ENCODE measurements at places on chromosomes 5 and 9. TPM values are rescaled to one million over a fixed set of nuclear protein-coding genes. Genes with fewer than 3 reads are reported as not detected.
A peak's percentile ranks its signal among the peaks of the same experiment; 100 is the strongest.

- H3K4me3 ChIP-seq: no peak overlapping the region
- DNase-seq: no peak
- no peaks in the 10 kb centered on the region for H3K4me1 ChIP-seq
- H3K36me3 ChIP-seq: no peaks in the 10 kb centered on the region
- no peaks in the 10 kb centered on the region for H3K27me3 ChIP-seq
These were observed 92.1 kb upstream of the IL12B start for GRCh38 chr5:159422361-159422760.

DNA sequence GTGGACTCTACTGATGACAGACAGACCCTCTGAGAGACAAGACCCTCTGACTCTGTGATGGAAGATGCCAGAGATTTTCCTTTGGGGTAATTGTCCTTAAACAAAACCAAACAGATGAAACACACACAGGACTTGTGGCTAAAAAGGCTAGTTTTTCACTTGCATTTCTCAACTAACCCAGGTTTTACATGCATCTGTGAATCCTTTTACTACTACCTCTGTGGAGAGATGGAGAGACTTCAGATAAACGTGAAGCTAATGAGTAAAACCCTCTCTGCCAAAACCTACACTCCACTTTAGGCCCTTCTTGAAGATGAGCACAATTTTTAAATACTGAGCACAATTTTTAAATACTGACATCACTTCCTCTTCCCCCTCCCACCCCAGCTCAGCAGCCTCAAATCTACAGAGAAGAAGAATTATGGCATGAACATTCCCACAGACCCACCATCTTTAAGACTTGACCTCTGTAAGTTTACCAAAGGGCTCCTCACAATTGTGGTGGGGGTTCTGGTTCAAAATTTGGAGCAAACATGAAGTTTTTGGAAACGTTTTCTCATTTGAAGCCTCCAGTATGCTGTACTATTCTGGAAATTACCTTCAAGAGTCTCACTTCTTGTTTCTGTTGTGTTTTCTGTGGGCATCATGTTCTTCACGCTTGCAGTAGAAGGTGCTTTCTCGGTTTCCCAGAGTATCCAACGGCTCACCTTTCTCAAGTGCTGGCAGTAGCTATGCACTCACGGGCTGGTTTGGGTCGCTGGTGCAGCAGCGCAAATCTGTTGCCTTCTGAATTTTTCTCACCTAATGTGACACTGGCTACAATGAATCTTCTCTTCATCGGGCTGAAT, 42.7 kb downstream of the ACER2 start:
- H3K27me3 ChIP-seq: no peaks in the 10 kb centered on the region
- peaks cover 34% of the 10 kb centered on the region for H3K4me1 ChIP-seq
- H3K4me3 ChIP-seq: no peak overlapping the region
- no peaks in the 10 kb centered on the region for H3K36me3 ChIP-seq
- DNase-seq: no peak

- H3K27ac ChIP-seq: no peak overlapping the region
- no peaks in the 10 kb centered on the region for H3K4me1 ChIP-seq
- no peaks in the 10 kb centered on the region for H3K36me3 ChIP-seq
- H3K27me3 ChIP-seq: peaks cover 11% of the 10 kb centered on the region
These were observed 7.1 kb upstream of the UNC5A start for GRCh38 chr5:176803068-176803942.

Gene MRPL36
- 79.9 TPM for total RNA-seq

GRCh38 chr5:104024538-104024937, 461.9 kb upstream of the NUDT12 start:
- no peaks in the 10 kb centered on the region for H3K4me1 ChIP-seq
- no peak overlapping the region for H3K27ac ChIP-seq
- no peaks in the 10 kb centered on the region for H3K27me3 ChIP-seq
- H3K36me3 ChIP-seq: peaks cover 6% of the 10 kb centered on the region

Gene C1QTNF2
- total RNA-seq: 0.27 TPM

GRCh38 chr5:83715236-83716065, 5.2 kb downstream of the HAPLN1 start:
- H3K27me3 ChIP-seq: no peaks in the 10 kb centered on the region
- H3K27ac ChIP-seq: 0 out of 2 replicates have a peak overlapping the region, but pooled peaks have one; percentile 7
- H3K36me3 ChIP-seq: no peaks in the 10 kb centered on the region
- no peak overlapping the region for H3K4me3 ChIP-seq
- no peak for DNase-seq

Gene THBS4
- 23.2 TPM for total RNA-seq

Gene SPINK6
- not detected for total RNA-seq

DNA sequence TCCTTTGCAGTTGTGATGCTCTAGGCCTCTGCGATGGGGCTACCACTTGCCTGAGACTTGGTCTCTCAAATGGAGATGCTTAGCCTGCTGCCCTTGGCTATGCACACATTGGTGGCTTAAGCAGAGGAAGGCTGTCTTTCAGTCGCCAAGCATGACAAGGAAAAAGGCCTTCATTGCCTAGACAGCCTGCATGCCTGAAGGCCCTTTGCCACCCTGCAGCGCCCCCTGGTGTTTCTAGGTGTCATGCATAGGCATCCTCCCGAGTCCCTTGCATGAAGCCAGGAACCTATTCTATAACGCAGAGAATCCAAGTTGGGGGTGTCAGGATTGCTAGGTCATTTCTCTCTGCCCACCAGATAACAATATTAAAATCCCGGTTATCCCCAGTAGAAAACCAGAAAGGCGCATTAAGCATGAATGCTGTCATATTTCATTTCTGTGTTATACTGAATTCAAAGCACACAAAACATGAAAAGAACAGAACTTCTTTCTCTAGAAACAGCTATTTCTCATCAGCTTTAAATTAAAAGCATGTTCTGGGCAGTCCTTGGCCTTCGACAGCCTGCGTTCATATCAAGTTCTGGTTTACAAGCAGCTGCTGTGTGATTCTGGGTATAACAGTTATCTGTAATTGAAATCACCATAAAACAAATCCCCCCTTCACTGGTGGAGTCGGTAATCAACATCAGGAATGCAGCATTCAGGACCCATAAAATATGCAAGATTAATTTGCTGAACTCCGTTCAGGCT, 59.7 kb upstream of the TRPC7 start:
- H3K27me3 ChIP-seq: no peaks in the 10 kb centered on the region
- no peak overlapping the region for H3K4me3 ChIP-seq
- no peaks in the 10 kb centered on the region for H3K36me3 ChIP-seq
- DNase-seq: peak; percentile 95
- H3K4me1 ChIP-seq: peaks cover 10% of the 10 kb centered on the region

- no peaks in the 10 kb centered on the region for H3K4me1 ChIP-seq
- no peak overlapping the region for H3K27ac ChIP-seq
- H3K27me3 ChIP-seq: no peaks in the 10 kb centered on the region
- H3K36me3 ChIP-seq: no peaks in the 10 kb centered on the region
- H3K4me3 ChIP-seq: no peak overlapping the region
- no peak for DNase-seq
These were observed 121.7 kb downstream of the ACTBL2 start for GRCh38 chr5:57360871-57361270.

DNA sequence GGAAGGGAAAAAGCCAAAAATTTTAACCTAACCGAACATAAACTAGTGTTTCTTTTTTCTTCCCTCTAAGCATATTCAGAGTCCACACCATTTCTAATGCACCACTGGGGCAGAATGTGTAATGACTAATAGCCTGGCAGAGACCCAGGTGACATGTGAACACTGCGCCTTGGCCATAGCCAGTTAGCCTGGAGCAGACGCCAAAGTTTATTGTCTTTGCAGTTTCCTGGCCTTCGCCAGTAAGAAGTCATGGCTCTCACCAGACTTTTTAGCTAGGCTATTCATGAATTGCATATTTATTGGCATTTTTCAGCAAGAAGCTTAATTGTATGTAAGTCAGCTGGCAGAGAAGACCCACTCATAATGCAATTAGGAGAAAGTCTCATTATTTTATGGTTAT, 182.8 kb upstream of the SLC27A6 start:
- H3K4me1 ChIP-seq: peaks cover 16% of the 10 kb centered on the region
- no peak overlapping the region for H3K4me3 ChIP-seq
- H3K36me3 ChIP-seq: no peaks in the 10 kb centered on the region

Gene PRUNE2
- 26.5 TPM for total RNA-seq

DNA sequence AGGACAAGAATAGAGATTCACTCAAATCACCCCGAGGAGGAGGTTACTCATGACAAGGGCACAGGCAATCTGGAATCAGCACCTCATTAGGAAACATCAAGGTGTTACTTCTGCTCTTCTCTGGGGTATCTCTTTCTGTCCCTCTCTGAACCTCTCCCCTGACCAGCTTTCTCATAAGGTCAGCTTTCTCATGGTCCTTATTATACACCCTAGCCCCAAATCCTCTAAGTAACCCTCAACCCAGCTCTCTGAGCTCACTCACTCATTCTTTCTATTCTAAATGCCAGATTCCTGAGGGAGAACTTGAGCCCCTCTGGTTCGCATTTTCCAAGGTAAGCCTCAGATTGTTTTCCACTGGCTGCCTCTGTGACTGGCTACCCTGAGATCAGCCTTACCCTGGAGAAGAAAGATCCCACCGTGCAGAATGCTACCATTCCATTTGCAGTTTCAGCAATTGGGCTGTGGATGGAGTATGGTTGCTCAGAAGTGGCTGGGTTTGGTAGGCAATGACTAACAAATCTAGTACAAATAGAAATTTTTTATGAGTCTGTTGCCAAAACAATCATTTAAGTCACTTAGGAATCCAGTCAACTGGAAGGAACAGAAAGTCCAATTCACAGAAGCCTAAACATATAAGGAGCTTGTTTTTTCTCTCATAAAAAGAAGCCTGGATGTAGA, 9.0 kb upstream of the TIMD4 start:
- H3K4me3 ChIP-seq: no peak overlapping the region
- no peak for DNase-seq
- no peaks in the 10 kb centered on the region for H3K36me3 ChIP-seq
- no peaks in the 10 kb centered on the region for H3K4me1 ChIP-seq

DNA sequence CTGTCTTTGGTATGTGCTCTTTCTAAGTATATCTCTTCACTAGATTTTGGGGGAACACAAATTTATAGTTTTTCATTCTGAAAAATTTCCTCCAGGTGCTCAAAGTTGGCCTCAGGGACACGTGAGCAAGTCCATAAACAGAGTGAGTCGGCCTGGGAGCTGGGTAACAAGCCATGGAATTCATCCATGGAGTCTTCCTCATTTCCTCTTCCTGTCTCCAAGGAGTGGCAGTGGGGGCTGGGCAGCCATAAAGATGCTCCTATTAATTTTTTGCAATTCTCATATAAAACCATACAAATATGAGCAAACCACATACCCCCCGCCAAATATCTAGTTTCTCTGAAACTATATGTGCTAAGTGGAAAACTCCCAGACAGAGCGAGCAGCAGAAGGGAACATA, 136.6 kb upstream of the OTULINL start:
- peak overlapping the region; percentile 82 for H3K27ac ChIP-seq
- DNase-seq: no peak
- H3K4me1 ChIP-seq: peaks cover 17% of the 10 kb centered on the region
- H3K27me3 ChIP-seq: no peaks in the 10 kb centered on the region
- no peak overlapping the region for H3K4me3 ChIP-seq
- H3K36me3 ChIP-seq: no peaks in the 10 kb centered on the region

Gene ANKRD18A
- total RNA-seq: 2.4 TPM

- no peaks in the 10 kb centered on the region for H3K27me3 ChIP-seq
- DNase-seq: peak; percentile 29
- H3K4me3 ChIP-seq: no peak overlapping the region
- H3K4me1 ChIP-seq: peaks cover 9% of the 10 kb centered on the region
- H3K36me3 ChIP-seq: no peaks in the 10 kb centered on the region
- H3K27ac ChIP-seq: no peak overlapping the region
These were observed 341.0 kb upstream of the PANK3 start for GRCh38 chr5:168920019-168920810.

DNA sequence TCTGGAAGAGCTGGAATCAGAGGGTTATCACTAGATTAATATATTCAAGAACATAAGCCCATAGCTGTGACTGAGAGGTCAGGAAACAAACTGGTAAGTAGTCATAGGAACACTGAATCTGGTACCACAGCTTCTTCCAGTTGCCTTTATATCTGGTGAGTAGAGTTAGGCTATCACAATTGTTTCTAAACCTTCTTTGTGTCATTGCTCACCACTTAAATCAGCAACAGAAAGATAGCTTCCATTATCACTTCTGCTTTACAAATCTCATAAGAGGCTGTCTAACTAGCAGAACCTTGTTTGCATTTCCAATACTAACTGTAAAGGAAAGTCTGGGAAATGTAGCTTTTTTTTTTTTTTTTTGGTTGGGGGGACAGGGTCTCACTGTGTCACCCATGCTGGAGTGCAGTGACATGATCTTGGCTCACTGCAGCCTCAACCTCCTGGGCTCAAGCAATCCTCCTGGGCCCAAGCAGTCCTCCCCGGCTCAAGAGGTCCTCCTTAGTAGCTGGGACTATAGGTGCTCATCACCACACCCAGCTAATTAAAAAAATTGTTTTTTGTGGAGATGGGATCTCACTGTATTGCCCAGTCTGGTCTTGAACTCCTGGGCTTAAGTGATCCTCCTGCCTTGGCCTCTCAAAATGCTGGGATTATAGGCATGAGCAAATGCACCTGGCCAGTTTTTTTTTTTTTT, 22.0 kb downstream of the CDC42SE2 start:
- DNase-seq: no peak
- no peak overlapping the region for H3K27ac ChIP-seq
- no peaks in the 10 kb centered on the region for H3K36me3 ChIP-seq
- no peaks in the 10 kb centered on the region for H3K4me1 ChIP-seq
- no peaks in the 10 kb centered on the region for H3K27me3 ChIP-seq

Gene CYLC2
- not detected for total RNA-seq

GRCh38 chr5:103021314-103021713, 98.6 kb downstream of the GIN1 start:
- no peak overlapping the region for H3K4me3 ChIP-seq
- H3K4me1 ChIP-seq: no peaks in the 10 kb centered on the region
- no peak overlapping the region for H3K27ac ChIP-seq
- DNase-seq: no peak
- H3K36me3 ChIP-seq: no peaks in the 10 kb centered on the region

Gene SLC36A2
- total RNA-seq: not detected

- no peaks in the 10 kb centered on the region for H3K27me3 ChIP-seq
- no peaks in the 10 kb centered on the region for H3K4me1 ChIP-seq
- DNase-seq: no peak
- no peaks in the 10 kb centered on the region for H3K36me3 ChIP-seq
- no peak overlapping the region for H3K4me3 ChIP-seq
- no peak overlapping the region for H3K27ac ChIP-seq
These were observed 72.8 kb downstream of the ADAMTS2 start for GRCh38 chr5:179272326-179273072.

- H3K4me3 ChIP-seq: no peak overlapping the region
- no peak for DNase-seq
- H3K4me1 ChIP-seq: peaks cover 7% of the 10 kb centered on the region
These were observed 209.6 kb upstream of the SLC30A5 start for GRCh38 chr5:68884144-68884754.
